Upper lobe of left lung (tissue), 6 donors: ENCODE measurements at places on chromosomes 1 and 21.
A peak's percentile ranks its signal among the peaks of the same experiment; 100 is the strongest.

DNA sequence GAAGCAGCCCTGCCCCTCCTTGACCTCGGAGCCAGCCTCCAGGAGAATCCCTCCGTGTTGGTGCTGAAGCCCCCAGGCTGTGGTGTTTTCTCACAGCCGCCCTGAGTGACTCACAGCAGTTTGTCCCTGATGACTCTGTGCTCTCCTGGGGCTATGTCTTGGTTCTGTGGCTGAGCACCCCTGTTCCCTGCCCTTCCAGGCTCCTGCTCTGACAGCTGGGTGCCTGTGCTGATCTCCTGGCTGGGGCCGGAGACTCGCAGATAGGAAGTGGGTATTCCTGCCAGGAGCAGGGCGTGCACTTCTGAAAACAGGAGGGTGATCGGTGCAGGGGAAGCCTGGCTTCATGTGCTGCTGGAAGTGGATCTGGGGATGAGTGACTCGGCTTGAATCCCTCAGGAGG lies 34.5 kb downstream of the POFUT2 start:
- no peaks in the 10 kb centered on the region for H3K27me3 ChIP-seq
- H3K4me1 ChIP-seq, result no peaks in the 10 kb centered on the region
- no peak for DNase-seq
- no peaks in the 10 kb centered on the region for H3K36me3 ChIP-seq

DNA sequence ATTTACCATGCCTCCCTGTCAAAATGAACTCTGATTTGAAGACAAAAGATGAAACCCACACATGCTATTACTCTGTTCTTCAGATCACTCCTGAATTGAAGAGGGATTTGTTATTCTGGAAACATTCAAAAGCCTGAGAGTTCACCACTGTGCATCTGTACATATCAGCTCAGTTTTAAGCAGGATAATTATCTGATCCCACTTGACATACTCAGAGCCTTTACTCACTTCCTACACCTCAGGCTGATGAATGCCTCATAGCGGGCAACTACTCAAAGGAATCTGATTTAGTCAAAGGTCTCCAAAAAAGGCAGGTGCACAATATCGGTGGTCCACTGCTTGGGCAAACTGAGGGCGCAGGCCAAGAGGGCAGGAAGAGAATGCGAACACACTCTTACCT lies 47.5 kb upstream of the LPAR3 start:
- H3K36me3 ChIP-seq, result no peaks in the 10 kb centered on the region
- no peak for DNase-seq
- no peak overlapping the region for H3K27ac ChIP-seq
- H3K4me1 ChIP-seq, result peaks cover 2% of the 10 kb centered on the region

DNA sequence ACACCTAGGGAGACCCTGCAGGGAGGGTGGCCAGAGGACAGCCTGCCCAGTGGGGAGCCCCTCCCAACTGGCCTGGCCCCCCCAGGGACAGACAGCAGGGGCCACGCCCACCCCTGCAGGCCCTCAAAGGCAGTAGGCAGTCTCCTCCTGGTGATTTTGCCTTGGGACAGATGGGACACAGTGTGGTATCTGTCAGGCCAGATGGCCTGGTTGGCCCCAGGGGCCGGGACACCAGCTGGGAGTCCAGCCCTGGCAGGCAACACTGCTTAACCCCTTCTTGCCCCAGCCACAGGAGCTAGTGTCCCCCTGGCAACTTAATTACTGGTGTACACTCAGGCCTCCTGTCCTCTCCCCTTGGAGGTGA lies 17.8 kb downstream of the IFFO2 start:
- no peaks in the 10 kb centered on the region for H3K36me3 ChIP-seq
- H3K27me3 ChIP-seq, result no peaks in the 10 kb centered on the region
- H3K4me1 ChIP-seq, result peaks cover 43% of the 10 kb centered on the region
- no peak for DNase-seq

DNA sequence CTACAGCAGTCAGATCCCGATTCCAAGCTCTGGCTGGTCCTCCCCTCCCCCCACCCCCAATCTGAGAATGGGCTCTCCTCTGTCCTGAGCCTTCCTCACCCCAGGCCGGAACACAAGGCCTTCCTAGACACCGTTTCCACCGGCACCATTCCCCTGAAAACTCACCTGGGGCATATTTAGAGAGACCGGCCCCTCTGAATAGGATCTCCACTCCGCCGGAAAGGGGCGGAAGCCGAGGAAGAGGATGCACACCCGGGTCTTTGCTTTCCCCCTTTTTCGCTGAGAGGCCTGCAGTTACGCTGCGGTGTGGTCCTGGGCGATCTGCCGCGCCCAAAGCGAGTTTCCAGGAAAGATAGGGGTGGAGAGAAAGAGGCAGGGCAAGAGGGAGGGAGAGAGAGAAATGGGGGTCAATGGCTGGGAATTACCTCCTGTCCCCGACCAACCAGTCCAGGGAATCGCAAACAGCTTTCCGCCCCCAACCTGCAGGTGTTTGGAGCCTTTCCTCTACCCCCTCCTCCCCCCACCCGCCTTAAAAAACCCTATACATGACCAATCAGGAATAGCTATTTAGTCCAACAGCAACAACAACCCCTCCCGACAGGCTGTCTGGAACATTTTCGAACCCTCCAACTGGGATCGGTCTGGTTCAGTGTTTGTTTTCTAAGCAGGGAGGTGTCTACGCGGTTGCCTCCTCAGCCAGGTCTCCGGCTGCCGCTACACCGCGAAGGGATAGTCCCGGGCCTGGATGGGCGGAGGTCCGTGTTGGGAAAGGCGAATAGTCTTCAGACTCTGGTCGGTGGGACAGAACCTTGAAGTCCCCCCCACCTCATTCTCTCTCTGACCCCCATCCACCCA lies 2.8 kb downstream of the TAL1 start:
- peak overlapping the region; percentile 90 for H3K27ac ChIP-seq
- no peak for DNase-seq

DNA sequence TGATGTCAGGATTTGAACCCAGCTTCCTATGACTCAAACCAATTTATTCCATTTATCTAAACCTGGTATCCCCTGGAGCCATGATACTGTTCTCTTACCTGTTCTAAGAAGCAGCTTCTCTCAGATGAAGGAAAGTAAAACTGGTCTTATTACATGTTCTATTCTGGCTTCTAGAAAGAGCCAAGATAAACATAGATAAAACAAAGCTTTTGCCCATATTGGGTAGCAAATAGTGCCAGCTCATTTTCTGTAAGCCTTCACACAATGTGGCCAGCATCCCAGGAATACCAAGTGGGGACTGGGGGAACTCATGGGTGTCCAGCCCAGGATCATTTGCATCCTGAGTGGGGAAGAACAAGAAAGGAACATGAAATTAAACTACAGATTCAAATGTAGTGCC lies 53.5 kb upstream of the EPHA8 start:
- H3K4me3 ChIP-seq, result no peak overlapping the region
- H3K27me3 ChIP-seq, result no peaks in the 10 kb centered on the region
- DNase-seq, result no peak
- H3K36me3 ChIP-seq, result peaks cover 85% of the 10 kb centered on the region
- no peaks in the 10 kb centered on the region for H3K4me1 ChIP-seq

- H3K4me3 ChIP-seq, result no peak overlapping the region
- peaks cover 4% of the 10 kb centered on the region for H3K4me1 ChIP-seq
- H3K36me3 ChIP-seq, result no peaks in the 10 kb centered on the region
Measured at GRCh38 chr21:45370575-45370974, 34.4 kb upstream of the COL18A1 start.

DNA sequence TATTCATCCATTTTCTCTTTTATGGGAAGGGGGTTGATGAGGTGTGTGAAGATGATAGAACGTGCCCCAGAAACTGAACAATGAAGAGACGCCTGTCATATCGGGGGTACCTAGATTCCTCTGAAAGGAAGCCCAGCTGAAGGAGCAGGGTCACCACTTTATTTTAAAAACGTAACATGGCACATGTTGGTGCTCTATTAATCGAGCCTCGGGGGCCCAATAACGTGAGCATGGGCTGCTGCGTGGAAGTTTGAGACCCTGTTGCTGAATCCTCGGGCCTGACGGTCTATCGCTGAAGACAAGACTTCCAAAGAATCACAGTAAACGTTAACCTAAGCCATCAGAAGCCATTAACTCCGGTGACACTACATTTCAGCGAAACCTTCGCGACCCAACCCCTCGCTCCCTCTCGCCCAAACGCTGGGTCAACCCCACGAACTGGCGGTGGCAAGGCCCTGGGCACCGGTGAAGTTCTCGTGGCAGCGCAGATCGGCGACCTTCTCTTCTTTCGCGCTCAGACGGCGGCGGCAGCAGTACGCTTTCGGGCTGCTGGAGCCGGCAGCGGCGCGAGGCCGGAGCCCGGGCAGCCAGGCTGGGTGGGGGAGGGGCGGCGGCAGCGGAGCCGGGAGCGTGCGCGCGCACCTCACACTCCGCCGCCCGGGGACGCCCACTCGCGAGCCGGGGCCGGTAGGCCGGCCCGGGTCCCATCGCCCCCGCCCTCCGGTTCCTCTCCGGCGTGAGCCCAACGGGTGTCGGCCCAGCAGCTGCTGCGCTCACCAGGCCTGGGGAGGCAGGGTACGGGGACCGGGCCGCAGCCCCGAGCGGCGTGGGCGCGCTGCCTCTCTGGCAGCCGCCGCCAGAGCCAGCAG lies 838 bp upstream of the MAN1A2 start:
- H3K36me3 ChIP-seq, result no peaks in the 10 kb centered on the region
- peaks cover 32% of the 10 kb centered on the region for H3K4me1 ChIP-seq
- H3K27me3 ChIP-seq, result no peaks in the 10 kb centered on the region

GRCh38 chr1:146012703-146013558 lies 8.6 kb downstream of the HJV start:
- DNase-seq, result no peak
- H3K36me3 ChIP-seq, result no peaks in the 10 kb centered on the region
- no peaks in the 10 kb centered on the region for H3K27me3 ChIP-seq
- peaks cover 34% of the 10 kb centered on the region for H3K4me1 ChIP-seq
- H3K27ac ChIP-seq, result no peak overlapping the region

DNA sequence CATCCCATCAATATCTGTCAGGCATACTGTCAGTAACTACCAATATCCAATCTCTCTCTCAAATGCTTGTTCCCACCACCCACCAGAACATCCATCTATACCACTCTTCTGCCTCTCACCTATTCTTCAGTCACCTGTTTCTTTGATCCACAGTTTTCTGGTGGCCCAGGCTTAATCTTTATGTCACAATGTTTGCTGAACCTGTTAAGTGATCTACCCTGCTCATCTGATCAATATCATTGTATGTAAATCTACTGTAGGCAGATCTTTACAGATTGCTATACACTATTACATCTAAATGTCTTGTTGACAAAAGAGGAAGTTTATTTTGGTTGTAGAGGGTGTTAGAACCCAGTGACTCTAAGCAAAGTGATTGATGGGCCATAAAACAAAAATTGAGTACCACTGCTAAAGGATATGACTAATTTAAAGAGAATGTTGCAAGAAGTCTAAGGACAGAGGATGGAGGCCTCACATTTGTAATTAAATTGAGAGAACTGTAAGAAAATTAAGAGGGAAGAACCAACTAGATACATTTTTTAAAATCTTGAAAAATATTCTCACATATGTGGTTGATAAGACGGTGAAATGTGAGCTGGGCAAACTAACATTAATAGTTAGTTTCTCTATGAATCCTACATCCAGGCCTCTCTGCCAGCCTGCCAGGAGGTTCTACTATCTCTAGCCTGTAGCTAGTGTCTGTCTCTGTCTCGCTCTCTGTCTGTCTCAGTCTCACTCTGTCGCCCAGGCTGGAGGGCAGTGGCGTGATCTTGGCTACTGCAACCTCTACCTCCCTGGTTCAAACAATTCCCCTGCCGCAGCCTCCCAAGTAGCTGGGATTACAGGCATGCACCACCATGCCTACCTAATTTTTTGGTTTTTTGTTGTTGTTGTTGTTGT lies 34.1 kb downstream of the EGLN1 start:
- H3K27me3 ChIP-seq, result no peaks in the 10 kb centered on the region
- H3K36me3 ChIP-seq, result no peaks in the 10 kb centered on the region
- peaks cover 13% of the 10 kb centered on the region for H3K4me1 ChIP-seq

DNA sequence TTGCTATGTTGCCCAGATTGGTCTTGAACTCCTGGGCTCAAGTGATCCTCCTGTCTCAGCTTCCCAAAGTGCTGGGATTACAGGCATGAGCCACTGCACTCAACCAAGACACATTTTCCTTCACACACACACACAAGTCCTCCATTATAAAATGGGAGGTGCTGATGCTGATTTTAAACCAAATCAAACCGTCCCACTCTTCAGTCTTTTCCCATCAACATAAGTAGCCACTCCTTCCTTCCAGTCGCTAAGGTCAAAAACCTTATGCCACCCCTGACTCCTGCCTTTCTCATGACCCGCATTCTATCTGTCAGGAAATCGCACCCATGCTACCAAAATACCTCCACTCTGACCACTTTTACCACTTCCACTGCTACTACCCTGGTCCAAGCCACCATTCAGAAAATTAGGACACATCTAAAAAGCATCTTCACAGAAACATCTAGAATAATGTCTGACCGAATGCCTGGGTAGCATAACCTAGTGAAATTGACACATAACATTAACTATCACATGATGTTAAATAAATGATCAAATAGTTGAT lies 28.0 kb upstream of the IFNGR2 start:
- H3K27ac ChIP-seq, result peak overlapping the region; percentile 76
- no peak for DNase-seq
- no peaks in the 10 kb centered on the region for H3K27me3 ChIP-seq
- no peaks in the 10 kb centered on the region for H3K36me3 ChIP-seq

DNA sequence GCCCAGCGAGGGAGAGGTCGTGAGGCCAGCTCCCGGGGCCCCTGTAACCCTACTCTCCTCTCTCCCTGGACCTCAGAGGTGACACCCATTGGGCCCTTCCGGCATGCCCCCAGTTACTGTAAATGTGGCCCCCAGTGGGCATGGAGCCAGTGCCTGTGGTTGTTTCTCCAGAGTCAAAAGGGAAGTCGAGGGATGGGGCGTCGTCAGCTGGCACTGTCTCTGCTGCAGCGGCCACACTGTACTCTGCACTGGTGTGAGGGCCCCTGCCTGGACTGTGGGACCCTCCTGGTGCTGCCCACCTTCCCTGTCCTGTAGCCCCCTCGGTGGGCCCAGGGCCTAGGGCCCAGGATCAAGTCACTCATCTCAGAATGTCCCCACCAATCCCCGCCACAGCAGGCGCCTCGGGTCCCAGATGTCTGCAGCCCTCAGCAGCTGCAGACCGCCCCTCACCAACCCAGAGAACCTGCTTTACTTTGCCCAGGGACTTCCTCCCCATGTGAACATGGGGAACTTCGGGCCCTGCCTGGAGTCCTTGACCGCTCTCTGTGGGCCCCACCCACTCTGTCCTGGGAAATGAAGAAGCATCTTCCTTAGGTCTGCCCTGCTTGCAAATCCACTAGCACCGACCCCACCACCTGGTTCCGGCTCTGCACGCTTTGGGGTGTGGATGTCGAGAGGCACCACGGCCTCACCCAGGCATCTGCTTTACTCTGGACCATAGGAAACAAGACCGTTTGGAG lies 23.7 kb upstream of the TNFRSF1B start:
- peak overlapping the region; percentile 86 for H3K27ac ChIP-seq
- DNase-seq, result peak; percentile 52
- no peaks in the 10 kb centered on the region for H3K27me3 ChIP-seq
- H3K4me1 ChIP-seq, result peaks cover 52% of the 10 kb centered on the region
- H3K4me3 ChIP-seq, result no peak overlapping the region
- no peaks in the 10 kb centered on the region for H3K36me3 ChIP-seq

- H3K27ac ChIP-seq, result no peak overlapping the region
- H3K27me3 ChIP-seq, result no peaks in the 10 kb centered on the region
- peak; percentile 30 for DNase-seq
- no peak overlapping the region for H3K4me3 ChIP-seq
Measured at GRCh38 chr1:28119556-28119955, 31.1 kb upstream of the EYA3 start.

- H3K4me3 ChIP-seq, result no peak overlapping the region
- peaks cover 36% of the 10 kb centered on the region for H3K4me1 ChIP-seq
- peak; percentile 73 for DNase-seq
- H3K27ac ChIP-seq, result peak overlapping the region; percentile 87
Measured at GRCh38 chr21:45309069-45309986, 21.6 kb upstream of the POFUT2 start.

- H3K4me1 ChIP-seq, result no peaks in the 10 kb centered on the region
- no peak overlapping the region for H3K27ac ChIP-seq
- no peaks in the 10 kb centered on the region for H3K27me3 ChIP-seq
- H3K4me3 ChIP-seq, result no peak overlapping the region
- no peaks in the 10 kb centered on the region for H3K36me3 ChIP-seq
- no peak for DNase-seq
Measured at GRCh38 chr1:167463080-167463479, 55.2 kb downstream of the CD247 start.
